ENCODE measurements at places on chromosomes 12 and 14. TPM values are rescaled to one million over a fixed set of nuclear protein-coding genes. Genes with fewer than 3 reads are reported as not detected.

FOXG1 gene
- polyA plus RNA-seq: 0.04 TPM

PTPRR gene
- 0.87 TPM for polyA plus RNA-seq

DNA sequence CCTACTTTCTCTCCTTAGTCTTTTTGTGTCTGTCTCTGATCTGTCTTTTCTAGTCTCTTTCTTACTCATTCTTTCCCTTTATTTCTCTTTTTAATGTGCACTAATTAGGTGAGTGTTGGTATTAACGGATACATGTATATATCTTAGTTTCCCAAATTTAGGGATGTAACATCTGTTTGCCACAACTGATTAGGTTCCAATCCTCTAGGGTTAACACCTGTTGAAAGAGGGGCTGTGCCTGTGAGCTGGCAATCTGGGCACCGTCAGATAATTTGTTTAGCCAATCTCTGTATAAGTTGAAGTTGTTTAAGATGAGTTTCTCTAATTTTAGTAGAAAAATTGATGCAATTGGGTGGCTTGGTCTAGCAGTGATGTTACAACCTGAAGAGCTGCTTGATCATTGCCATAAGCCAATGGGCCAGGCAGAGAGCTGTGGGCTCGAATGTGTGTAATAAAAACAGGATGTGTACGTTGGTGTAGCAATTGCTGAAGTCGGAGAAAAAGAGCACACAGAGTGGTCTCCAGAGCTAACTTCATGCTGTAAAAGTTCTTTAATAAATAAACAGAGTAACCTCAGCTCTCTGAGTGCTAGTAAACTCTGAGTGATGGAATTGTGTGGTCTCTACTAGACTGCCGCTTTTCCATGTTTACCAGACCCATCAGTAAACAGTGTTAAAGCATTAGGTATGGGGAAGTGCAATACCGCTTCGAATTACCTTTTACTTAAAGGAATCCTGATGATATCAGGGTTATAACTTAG lies 18.3 kb upstream of the LYZ start:
- no peak for DNase-seq

GLIPR1L2 gene
- polyA plus RNA-seq: 3.0 TPM

DNA sequence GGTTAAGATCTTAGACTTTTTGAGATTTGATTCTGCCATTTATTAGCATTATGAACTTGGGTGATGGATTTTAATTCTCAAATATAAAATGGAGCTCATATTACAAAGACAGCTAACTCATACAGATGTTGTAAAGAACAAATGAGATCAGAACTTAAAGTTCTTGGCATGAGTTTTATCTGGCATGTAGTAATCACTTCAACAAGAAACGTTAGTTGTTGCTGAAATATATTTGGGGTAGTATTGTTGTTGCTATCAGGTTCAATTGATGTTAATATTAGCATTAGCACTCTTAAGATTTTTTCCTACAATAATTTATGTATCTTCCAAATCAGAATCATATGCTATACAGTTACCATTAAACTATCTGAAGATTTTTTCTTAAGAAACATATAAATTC lies 71.0 kb downstream of the SLC6A15 start:
- DNase-seq: no peak

DNA sequence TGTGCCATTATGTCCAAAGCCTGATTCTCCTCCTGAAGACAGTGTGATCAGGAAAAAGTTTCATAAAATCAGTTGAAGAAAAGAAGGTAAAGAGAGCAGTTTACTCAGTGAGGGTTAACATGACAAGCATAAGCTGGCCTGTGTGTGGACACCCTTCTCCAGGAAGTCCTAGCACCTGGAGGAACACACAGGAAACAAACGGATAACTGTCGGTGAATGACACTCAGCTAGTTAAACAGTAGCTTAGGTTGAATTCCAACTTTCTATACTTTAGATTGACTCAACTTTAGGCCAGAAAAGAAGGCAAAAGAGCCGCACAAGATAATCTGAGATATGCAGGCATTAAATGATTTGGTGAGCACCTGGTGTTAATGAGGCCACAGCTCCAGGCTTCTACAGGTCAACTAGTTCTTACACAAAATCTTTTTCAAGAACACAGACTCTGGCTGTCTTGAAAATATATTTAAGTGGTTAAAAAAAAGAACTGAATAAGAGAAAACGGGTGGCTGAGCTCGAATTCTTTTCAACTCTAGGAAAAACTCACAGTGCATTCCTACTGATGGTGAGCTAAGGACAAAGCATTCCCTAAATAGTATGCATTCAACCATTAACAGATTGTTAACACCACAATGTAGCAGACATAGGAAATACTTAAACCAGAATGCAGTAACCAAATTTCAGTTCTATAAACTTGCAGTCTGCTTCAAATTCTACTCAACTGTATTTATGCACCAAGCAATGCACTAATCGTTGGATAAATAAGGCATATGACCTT lies 56.9 kb upstream of the TSPAN8 start:
- DNase-seq: no peak

DNA sequence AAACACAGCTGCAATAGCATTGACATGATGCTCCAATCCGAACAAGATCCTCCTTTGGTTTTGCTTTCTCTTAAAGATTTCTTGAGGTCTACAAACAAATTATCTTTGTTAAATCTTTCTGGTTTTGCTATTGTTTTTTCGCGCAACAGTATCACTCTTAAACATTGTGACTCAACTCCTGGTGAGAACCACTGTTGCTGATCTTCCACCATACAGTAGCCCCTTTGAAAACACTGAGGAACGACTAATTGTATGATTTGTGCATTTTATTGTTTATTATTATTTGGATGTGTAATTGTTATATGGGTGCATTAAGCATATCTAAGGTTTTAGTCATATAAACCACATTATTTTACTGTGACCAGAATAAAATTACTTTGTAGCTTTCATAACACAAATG lies 282.8 kb downstream of the EGLN3 start:
- no peak for DNase-seq

Data from right renal pelvis (tissue), 4 donors.